ENCODE measurements at places on chromosomes 4 and X. TPM values are rescaled to one million over a fixed set of nuclear protein-coding genes. Genes with fewer than 3 reads are reported as not detected.
A peak's percentile ranks its signal among the peaks of the same experiment; 100 is the strongest.

DNA sequence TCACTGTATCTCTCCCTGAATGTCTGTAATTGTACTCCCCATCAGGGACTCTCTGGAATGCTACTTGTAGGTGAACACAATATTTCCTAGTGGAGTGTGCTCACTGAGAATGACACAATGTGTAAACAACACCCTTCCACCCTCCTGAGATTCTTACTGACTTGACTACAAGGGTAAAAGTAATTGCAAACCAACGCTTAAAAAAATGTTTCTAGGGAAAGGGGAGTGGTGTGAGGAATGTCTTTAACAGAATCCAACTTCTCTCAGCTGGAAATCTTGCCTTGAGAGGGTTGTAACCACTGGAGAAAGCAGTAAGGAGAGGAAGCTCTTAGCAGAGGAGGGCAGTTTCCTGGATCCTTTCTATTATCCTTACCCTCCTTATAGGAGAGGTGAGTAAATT lies 5.1 kb upstream of the RAPGEF2 start:
- no peak for DNase-seq

DNA sequence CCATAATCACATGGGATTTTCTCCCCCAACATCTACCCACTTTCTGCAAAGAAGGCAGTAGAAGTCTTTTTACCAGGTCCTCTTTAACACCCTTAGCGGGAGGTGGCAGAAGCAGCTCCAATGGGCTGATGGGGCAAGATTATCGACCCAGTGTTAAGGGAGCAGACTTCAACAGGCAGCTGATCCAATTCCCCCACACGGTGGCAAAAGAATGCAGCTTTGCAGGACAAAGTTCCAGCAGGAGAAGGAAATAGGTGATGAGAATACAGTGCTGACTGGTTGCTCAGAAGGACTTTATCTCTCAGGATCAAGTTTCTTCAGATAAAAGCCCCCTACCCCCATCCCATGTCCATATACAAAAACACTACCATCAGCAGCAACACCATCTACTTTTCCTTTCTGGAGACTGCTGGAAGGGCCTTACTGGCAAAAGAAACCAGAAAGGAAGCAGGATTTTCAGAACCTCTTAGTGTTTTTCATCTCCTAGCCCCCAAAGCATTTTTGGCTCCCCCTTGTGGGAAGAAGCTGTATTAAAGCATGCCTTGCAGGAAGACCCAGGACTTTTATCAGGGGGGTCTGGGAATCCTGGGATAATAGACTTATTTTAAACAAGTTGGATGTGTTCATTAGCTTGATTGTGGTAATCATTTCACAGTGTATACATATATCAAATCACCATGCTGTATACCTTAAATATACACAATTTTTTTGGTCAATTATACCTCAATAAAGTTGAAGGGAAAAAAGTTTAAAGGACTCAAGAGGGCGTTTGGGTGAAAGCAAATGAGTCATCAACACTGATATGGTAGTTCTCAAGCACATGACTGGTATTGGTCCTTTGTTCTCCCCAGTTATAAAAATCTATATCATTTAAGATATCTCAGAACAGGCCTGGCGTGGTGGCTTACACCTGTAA lies 146.4 kb downstream of the GPC3 start:
- DNase-seq, result peak; percentile 38

- DNase-seq, result no peak
Measured at GRCh38 chr4:162061214-162061613, 102.6 kb downstream of the FSTL5 start.

The TMSB15A gene
- total RNA-seq, result 0.56 TPM

Data from activated CD8-positive, alpha-beta memory T cell treated with anti-CD3 and anti-CD28 coated beads, Interleukin-2, amount 10 ng/mL, durations not matched to agents 7 days and 5 days (primary cell).